Jurkat, Clone E6-1 (cell line): ENCODE measurements at places on chromosomes 2 and 18.

DNA sequence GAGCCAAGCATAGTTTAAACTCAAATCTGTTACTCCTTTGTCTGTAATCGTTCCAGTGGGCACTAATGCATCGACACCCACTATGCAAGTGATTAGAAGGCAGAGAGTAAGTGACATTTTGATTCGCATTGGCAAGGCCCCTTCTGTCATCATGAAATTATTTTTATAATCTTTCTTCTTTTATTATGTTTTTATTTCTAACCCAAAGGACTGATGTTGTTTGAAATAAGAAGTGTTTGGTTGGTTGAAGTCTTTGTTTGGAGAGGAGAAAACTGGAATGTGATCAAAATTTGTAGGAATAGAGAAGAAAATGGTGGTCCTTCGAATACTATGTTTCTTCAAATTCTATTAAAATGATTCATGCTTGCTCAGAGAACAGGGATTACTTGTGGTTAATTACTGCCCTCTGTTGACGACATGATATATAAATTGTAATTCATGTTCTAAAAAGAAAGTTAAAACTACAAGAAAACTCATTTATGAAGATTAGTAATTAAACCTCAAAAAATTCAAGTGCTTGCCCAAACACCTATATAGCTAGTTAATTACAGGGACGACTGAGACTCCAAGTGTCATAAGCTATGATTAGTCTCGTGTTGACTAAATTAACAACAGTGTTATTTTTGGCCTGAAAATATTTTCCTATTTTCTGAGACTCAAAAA lies 26.4 kb upstream of the TFPI start:
- DNase-seq, result peak; percentile 46

- no peak for DNase-seq
Observed at GRCh38 chr2:227082286-227082685, 81.7 kb downstream of the COL4A4 start.

- DNase-seq, result no peak
Observed at GRCh38 chr2:105085525-105085924, 47.7 kb downstream of the MRPS9 start.

DNA sequence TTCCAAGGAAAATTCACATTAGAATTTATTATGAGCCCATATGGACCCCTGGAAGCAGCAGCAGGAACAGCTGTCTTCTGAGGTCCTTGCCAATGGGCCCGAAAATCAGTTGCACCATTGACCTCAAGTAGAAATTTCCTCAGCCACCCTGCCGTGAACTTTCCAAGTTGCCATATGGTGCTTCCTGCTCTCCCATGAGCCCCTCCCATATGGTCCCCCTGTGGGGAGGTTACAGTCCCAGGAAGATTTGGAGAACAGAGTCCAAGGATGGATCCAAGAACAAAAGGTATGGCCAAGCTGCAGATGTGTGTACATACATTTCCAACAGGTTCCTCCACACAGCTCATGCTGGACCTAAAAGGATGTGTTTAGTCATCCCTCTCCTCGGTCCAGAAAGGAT lies 34.6 kb downstream of the DIPK1C start:
- no peak for DNase-seq
